ENCODE measurements at places on chromosomes 7 and 10.

- no peak for DNase-seq
These were observed 26.7 kb downstream of the PLPP4 start for GRCh38 chr10:120483651-120484301.

GRCh38 chr7:6226194-6226799 lies 46.1 kb downstream of the CYTH3 start:
- no peak for DNase-seq

- no peak for DNase-seq
These were observed 168.5 kb downstream of the NOC3L start for GRCh38 chr10:94194256-94194655.

- DNase-seq: no peak
These were observed 638.1 kb upstream of the FOXK1 start for GRCh38 chr7:4043988-4044387.

GRCh38 chr10:16992611-16993119 lies 136.9 kb downstream of the CUBN start:
- DNase-seq: no peak

- no peak for DNase-seq
These were observed 12.1 kb upstream of the LAMB1 start for GRCh38 chr7:108014747-108015682.

DNA sequence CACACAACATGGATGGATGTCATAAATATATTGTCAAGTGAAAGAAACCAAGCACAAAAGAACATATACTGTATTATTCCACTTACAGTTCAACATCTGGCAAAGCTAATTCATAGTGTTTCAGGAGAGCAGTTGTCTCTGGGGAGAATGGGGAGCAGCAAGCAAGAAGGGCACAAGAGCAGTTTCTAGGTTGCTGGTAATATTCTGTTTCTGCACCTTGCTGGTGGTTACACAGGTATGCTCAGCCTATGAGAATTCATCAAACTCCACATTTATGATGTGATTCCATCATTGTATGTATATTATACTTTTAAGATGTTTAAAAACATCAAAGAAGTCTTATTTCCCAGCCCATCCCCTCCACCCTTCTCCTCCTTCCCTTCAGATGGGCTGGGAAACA lies 18.1 kb upstream of the PALS2 start:
- DNase-seq: no peak
